Right lobe of liver (tissue), 6 donors: ENCODE measurements at places on chromosomes 5 and 9. TPM values are rescaled to one million over a fixed set of nuclear protein-coding genes. Genes with fewer than 3 reads are reported as not detected.

ELAVL2 gene
- not detected for total RNA-seq

CDKN2A gene
- 1.4 TPM for total RNA-seq

CENPP gene
- total RNA-seq: 1.4 TPM

CDC14B gene
- total RNA-seq: 38.0 TPM

NXNL2 gene
- not detected for total RNA-seq

DNA sequence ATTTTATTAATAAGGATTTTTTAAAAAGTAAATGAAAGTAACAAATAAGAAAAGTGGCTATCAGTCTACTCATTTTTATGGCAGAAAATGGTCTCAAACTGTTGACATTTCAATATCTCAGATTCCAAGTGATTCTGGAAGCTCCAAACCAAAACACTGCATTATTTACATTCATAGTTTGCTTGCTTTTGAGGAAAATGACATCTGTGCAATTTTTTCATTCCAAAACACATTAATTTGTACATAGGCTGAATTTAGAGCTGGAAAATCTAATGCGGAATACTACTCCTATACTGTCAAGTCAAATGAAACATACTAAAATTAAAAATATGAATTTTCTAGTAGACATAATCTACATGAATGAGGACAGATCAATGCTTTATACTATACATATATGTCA, 1047.6 kb downstream of the CDH9 start:
- no peaks in the 10 kb centered on the region for H3K36me3 ChIP-seq
- no peak for DNase-seq
- H3K4me3 ChIP-seq: no peak overlapping the region
- no peaks in the 10 kb centered on the region for H3K4me1 ChIP-seq
- H3K27me3 ChIP-seq: no peaks in the 10 kb centered on the region
- H3K27ac ChIP-seq: no peak overlapping the region

GRCh38 chr9:107547772-107548297, 58.3 kb upstream of the KLF4 start:
- no peak overlapping the region for H3K4me3 ChIP-seq
- peak overlapping the region; percentile 19 for H3K27ac ChIP-seq
- no peaks in the 10 kb centered on the region for H3K27me3 ChIP-seq
- H3K36me3 ChIP-seq: no peaks in the 10 kb centered on the region

- H3K27ac ChIP-seq: no peak overlapping the region
- no peaks in the 10 kb centered on the region for H3K27me3 ChIP-seq
- no peak for DNase-seq
- H3K4me3 ChIP-seq: no peak overlapping the region
Observed at GRCh38 chr9:1469996-1470395, 419.8 kb downstream of the DMRT2 start.

DNA sequence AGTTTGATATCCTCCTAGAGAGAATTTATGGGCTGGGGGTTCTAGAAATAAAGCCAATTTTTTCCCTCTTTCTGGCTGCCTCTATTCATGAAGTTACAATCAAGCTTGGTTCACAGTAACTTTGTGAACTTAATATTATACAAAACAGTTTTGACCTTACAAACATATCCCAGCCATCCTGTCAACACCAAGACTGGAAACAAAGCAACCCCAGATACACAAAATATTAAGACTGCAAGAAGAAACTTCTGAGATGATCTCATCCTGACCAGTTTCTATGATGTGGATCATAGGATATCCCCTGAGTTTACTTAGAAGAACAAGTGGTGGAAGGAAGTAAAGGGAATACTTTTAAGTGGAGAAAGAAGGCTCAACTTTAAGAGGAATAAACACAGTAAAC, 28.3 kb upstream of the CER1 start:
- no peak overlapping the region for H3K27ac ChIP-seq
- no peak overlapping the region for H3K4me3 ChIP-seq
- H3K4me1 ChIP-seq: no peaks in the 10 kb centered on the region
- H3K36me3 ChIP-seq: no peaks in the 10 kb centered on the region
- H3K27me3 ChIP-seq: no peaks in the 10 kb centered on the region

DNA sequence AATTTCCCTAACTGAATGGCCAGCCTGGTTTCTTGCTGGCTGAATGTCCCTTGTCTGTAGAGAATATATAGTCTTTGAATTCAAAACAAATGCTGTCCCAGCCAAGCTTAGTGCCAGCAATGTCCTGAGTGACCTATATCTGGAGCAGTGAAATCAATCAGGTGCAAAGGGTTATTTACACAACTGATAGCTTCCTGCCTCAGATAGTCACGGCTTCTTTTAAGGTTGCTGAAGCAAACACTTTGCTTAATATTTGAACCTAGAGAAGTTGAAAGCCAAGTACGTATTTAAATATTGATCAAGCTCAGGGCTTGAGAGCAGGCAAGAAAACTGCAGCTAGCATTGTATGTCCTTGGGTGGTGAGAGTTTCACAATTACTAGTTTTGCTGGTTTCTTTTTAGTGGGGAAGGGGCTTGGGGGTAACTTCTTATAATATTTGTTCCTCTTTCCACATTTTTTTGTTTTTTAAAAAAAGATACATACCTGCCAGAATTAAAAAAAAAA, 2.0 kb upstream of the ARHGEF28 start:
- peak overlapping the region; percentile 81 for H3K27ac ChIP-seq
- H3K36me3 ChIP-seq: no peaks in the 10 kb centered on the region
- DNase-seq: peak; percentile 68
- peak overlapping the region; percentile 6 for H3K4me3 ChIP-seq
